ENCODE measurements at places on chromosomes 5 and 9.

DNA sequence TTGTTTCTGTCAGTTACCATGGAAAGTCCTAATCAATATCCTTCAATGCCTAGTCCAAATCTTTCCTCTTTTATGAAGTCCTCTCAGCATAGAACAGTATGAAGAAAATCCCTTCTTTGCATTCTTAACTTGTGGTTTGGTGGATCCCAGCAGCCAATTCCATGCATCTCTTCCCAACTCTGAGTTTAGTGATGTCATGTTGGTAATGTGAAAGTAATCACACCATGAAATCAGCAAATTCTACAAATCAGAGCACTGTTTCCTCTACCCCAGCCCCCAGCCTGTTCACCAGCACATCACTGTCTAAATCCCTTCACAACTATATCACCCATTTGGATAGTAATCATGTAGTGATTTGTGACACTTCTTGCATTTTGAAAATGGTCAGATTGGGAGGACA, 4.7 kb upstream of the C1QTNF2 start:
- no peak for DNase-seq

GRCh38 chr5:157225469-157226422, 40.2 kb upstream of the CYFIP2 start:
- no peak for DNase-seq

GRCh38 chr9:91246846-91247245, 114.9 kb downstream of the AUH start:
- DNase-seq: no peak

DNA sequence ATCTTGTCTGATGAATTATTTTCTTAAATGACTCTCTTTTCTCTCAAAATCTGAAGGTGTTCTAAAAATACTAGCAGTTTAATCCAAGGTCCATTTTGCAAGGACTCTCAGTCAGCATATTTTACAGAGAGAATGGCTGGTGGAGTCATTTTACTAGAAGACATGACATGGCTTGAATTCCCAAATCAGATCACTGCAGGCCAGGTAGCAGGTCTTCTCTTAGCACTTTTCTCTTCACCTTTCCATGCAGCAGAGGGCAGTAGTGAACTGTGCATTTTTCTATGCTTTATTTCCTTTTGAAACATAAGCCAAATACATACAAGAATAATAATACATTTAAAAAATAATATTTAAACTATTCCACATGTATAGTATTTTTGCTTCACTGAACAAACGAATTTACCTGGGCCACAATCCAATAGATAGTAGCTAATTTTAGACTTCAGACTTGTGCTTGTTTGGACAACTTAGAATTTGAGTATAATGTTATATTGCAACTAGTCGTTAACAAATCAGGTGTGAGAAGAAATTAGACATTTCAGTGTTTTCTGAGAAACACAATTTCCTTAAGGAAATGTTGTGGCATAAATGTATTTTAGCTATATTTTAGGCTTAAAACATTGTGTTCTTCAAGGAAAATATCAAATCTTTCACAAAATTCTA, 289.4 kb upstream of the DAB2 start:
- no peak for DNase-seq

- no peak for DNase-seq
Observed at GRCh38 chr9:21862871-21863270, 60.4 kb downstream of the MTAP start.
